Fibroblast of lung (primary cell): ENCODE measurements at places on chromosomes 7 and 10. TPM values are rescaled to one million over a fixed set of nuclear protein-coding genes. Genes with fewer than 3 reads are reported as not detected.

Gene HMX3
- total RNA-seq = not detected in 2 replicates

Gene WDR86
- 0.33 and 1.0 TPM in 2 replicates for total RNA-seq

Gene IL2RA
- not detected in 2 replicates for total RNA-seq

Gene ZNF425
- 4.6 and 5.4 TPM in 2 replicates for total RNA-seq

Gene C7orf33
- total RNA-seq = not detected in 2 replicates

Gene SPDYE1
- total RNA-seq = under 0.01 TPM in 1 of 2 replicates, not detected in the other

Gene TMEM178B
- total RNA-seq = under 0.01 TPM in 2 replicates

Gene TTYH3
- 15.4 and 19.7 TPM in 2 replicates for total RNA-seq

Gene DNAJC12
- total RNA-seq = 1.8 and 3.9 TPM in 2 replicates

Gene ITGB1
- 2,456 and 2,693 TPM in 2 replicates for total RNA-seq

Gene RAMP3
- total RNA-seq = under 0.01 and 0.17 TPM in 2 replicates

Gene SLK
- total RNA-seq = 58.0 and 63.1 TPM in 2 replicates

Gene CACNB2
- 0.66 and 1.5 TPM in 2 replicates for total RNA-seq

Gene CDK14
- total RNA-seq = 36.0 and 41.1 TPM in 2 replicates

Gene ASAH2
- total RNA-seq = 0.51 and 0.99 TPM in 2 replicates

Gene MSMB
- total RNA-seq = not detected in 2 replicates

Gene ALOX5
- total RNA-seq = not detected in 2 replicates

Gene CLCN1
- under 0.01 TPM in 2 replicates for total RNA-seq

Gene NEUROG3
- total RNA-seq = not detected in 2 replicates

Gene EPHB6
- 4.3 and 6.7 TPM in 2 replicates for total RNA-seq

Gene AKR1B15
- not detected in 2 replicates for total RNA-seq

Gene CRYGN
- total RNA-seq = 0.26 and 0.50 TPM in 2 replicates

Gene C10orf95
- under 0.01 and 0.17 TPM in 2 replicates for total RNA-seq

Gene FFAR4
- total RNA-seq = not detected in 2 replicates

Gene SNX13
- 37.5 and 42.9 TPM in 2 replicates for total RNA-seq

Gene NODAL
- not detected in 2 replicates for total RNA-seq

Gene DMBT1
- total RNA-seq = under 0.01 TPM in 2 replicates

Gene FZD1
- 10.8 and 12.6 TPM in 2 replicates for total RNA-seq

Gene MBL2
- total RNA-seq = not detected in 2 replicates

Gene ZNF248
- total RNA-seq = 10.3 and 10.9 TPM in 2 replicates

Gene LAMB1
- 440 and 516 TPM in 2 replicates for total RNA-seq
